KBM-7 (cell line): ENCODE measurements at places on chromosomes 3 and 15.

DNA sequence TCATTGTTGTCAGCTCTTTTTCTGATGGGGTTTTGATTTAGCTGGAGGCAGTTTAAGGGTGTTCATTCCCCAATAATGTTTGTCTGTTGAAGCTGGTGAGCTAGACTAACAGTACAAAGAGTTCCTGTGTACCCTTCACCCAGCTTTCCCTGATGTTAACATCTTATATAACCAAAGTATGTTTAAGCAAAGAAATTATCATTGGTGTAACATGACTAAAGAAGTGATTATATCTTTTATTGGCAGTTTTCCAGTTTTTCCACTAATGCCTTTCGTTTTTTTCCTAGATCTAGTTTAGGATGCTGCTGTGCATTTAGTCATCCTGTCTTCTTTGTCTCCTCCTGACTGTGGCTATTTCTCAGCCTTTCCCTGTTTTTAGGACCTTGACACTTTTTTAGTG, 165.6 kb downstream of the LPP start:
- DNase-seq = no peak

- peak; percentile 33 for DNase-seq
Measured at GRCh38 chr15:33021806-33022389, 172.6 kb downstream of the FMN1 start.

GRCh38 chr3:177523872-177524438, 326.7 kb upstream of the TBL1XR1 start:
- DNase-seq = peak; percentile 12

GRCh38 chr3:11625376-11626083, 18.2 kb downstream of the VGLL4 start:
- no peak for DNase-seq

DNA sequence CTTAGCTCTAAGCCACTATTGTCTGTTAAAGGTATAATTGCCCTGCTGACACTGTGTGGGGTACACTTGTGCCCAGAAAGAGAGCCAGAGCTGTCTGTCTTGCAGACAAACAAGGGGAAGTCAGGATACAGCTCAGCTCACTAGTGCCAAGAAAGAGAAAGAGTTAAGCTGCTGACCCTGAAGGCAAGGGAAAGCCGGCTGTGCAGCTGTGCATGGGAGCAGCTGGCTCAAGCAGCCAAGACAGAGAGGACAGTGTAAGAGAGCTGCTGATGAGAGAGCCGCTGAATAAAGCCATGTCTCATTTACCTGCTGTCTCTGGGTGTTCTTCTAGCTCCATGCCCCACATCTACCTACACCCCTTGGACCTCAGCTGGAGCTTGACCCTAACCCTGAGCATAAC, 428.1 kb upstream of the NAALADL2 start:
- no peak for DNase-seq

DNA sequence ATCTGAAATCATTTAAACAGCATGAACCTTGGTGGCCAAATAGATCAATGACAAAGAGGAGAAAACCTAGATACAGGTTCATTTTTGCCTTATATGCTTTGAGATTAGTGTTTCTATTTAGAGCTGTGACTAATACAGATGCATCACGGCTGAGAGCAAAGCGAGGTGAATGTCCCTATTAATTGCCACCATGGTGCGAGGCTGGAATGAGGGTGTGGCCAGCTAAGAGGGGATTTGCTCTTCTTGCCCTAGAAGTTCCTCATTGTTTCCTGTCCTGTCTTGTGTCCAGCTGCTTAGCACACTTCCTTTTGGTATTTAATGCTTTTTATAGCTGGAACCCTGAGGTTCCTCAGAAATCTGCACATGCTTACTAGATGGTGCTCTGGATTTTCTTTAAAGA, 339.1 kb upstream of the RGMA start:
- DNase-seq = no peak
